ENCODE measurements at places on chromosomes 1 and 21.

DNA sequence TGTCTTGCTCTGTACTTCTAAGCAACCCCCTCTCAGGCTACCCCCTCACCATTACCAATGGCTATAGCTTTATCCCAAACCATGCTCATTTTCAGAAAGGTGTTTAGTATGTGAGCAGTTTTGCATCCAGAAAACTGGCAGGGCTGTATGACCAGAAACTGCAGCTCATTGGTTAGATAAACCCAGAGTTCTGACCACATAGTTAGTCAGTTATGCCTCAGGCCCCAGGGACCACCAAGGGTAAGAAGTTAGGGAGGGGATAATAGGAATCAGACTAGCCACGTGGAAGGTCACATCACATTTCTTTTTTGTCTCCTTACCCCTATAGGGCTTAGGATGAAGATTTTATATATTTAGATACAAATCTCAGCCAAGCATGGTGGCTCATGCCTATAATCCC lies 1.2 kb downstream of the ITGA10 start:
- DNase-seq: no peak

DNA sequence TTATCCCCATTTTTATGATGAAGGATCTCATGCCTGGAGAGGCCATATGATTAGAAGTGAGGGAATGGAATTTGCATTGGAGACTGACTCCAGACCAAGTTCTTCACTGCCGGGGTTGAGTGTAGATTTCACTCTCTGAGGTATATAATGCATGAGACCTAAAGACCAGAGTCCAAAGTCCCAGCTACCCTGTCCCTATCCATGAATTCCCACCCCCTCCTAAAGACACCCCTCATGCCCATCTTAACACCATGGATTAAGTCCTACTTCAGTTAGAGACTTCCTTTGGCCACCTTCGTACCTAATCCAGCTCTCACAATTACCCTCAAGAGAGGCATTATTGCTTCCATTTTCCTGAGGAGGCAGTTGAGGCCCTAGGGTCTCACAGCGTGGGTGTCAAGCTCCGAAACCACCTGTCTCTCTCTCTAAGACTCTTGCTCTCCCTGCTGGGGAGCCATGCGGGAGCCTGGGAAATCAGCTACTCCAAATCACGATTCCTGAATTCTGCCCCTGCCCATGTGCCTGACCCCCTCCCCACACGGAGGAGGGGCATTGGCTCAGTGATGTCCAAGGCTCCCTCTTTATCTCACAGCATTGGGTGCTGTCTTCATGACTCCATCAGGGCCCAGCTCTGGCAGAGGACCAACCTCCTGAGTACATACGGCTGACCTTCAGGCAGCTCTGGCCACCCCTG lies 11.7 kb upstream of the FOXO6 start:
- DNase-seq: no peak

DNA sequence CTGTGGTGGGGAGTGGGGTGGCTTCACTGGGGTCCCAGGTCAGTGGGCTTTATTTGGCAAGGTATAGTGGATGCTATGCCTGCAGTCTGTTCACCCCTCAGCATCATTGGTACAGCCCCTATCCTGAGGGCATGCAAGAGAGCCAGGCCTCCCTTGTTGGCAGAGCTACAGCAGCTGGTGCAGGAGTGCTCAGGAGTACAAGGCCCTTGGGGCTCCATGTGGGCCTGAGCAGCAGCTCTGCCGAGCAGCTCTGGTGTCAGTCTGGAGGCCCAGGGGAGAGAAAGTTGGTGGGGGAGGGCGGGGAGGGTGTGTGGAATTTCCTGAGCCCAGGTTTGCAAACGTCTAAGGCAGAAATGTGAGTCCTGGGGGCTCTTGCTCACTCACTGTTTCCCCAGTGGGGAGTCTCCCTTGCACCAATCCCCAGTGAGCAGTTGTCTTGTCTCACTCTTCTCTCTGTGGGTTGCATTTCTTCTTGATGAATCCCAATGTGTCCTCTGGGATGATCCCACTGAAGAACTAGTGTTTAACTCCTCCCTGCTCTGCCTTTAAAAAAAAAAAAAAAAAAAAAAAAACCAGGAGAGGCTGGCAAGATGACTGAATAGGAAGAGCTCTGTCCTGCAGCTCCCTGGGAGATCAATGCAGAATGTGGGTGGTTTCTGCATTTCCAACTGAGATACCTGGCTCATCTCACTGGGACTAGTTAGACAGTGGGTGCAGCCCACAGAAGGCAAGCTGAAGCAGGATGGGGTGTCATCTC lies 39.5 kb upstream of the CYP4X1 start:
- no peak for DNase-seq

DNA sequence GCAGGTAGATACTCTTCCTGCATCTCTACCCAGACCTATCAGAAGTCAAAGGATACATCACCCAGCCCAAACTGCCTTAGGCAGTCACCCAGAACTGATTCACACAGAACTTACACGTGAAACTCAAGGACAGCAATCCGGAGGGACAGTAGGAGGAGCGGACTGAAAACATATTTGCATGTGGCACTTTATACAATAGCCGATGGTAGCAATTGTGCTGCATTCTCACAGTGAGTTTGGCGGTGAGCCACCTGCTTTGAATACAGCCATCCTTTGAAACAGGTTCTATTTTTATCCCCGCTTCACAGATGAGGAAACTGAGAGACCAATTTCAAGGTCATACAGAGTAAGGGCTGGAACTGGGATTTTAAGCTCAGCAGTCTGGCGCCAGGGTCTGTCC lies 69.5 kb downstream of the EDEM3 start:
- DNase-seq: no peak

DNA sequence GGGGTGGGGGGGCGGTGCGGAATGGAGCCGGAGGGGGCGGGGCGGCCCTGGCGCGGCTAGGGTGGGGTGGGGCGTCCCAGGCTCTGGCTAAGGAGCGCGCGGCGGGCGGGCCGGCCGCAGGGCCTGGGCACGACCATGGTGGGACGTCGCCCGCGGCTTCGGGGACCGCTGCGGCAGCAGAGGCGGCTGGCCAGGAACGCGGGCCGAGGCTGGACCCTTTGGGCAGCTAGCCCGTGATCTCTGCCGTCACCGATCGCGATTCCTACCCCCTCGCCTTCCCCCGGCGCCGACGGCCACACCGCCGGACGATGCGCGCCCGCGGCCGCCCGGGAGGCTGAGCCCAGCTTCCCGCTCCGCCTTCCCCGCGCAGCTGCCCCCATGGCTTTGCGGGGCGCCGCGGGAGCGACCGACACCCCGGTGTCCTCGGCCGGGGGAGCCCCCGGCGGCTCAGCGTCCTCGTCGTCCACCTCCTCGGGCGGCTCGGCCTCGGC lies at the start of gene MAP3K21:
TSS of gene MAP3K21 (plus strand) at position 74 of the 491 bp plus-strand sequence. CDS start at position 379, 305 bp downstream.
- no peak for DNase-seq

GRCh38 chr1:157040802-157041201 lies 4.7 kb downstream of the ARHGEF11 start:
- no peak for DNase-seq

GRCh38 chr1:31416101-31416736 lies 3.2 kb downstream of the SERINC2 start:
- no peak for DNase-seq

DNA sequence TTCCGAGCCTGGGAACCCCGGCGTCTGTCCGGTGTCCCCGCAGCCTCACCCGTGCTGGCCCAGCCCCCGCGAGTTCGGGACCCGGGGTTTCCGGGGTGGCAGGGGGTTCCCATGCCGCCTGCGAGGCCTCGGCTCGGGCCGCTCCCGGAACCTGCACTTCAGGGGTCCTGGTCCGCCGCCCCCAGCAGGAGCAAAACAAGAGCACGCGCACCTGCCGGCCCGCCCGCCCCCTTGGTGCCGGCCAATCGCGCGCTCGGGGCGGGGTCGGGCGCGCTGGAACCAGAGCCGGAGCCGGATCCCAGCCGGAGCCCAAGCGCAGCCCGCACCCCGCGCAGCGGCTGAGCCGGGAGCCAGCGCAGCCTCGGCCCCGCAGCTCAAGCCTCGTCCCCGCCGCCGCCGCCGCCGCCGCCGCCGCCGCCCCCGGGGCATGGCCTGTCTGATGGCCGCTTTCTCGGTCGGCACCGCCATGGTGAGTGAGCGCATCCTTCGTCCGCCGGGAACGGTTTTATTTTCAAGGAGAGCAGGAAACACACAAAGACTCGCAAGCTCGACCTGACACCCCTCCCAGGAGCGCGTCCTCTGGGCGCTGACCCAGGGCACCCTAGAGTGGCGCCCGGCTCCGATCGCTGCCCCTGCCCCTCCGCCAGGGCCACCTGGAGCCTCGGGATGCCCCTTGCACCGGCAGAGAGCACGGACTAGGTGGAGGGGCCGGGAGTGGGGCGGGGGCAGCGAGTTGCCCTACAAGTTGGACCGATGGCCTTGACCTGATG lies at the start of gene ABCG1:
TSS of gene ABCG1 (plus strand) at position 305 of the 770 bp plus-strand sequence. CDS start at position 428, 123 bp downstream.
- peak; percentile 61 for DNase-seq
